ENCODE measurements at places on chromosomes 3 and 15.

- no peak for DNase-seq
Measured at GRCh38 chr3:190566043-190566933, 52.4 kb downstream of the IL1RAP start.

GRCh38 chr15:36617529-36618196 is 38.2 kb downstream of the CDIN1 start:
- no peak for DNase-seq

DNA sequence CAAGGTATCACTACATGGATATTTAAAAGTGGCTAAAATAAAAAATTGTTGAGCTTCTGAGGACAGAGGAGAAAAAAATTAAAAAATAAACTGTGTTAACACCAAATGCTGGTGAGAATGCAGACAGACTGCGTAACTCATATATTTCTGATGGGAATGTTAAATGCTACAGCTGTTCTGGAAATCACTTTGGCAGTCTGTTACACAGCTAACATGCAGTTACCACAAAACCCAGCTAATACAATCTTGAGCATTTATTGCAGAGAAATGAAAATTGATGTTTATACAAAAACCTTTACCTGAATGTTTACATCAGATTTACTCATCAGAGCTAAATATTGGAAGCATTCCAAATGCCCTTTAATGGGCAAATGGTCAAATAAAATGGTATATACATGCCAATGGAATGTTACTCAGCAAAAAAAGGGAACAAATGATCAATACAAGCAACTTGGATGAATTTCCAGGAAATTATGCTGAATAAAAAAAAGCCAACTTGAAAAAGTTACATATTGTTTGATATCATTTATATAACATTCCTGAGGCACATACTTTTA is 24.6 kb downstream of the MNS1 start:
- DNase-seq = no peak

- DNase-seq = no peak
Measured at GRCh38 chr15:40456299-40456712, 14.5 kb upstream of the CHST14 start.

- DNase-seq = no peak
Measured at GRCh38 chr3:152190636-152191183, 78.0 kb upstream of the MBNL1 start.

DNA sequence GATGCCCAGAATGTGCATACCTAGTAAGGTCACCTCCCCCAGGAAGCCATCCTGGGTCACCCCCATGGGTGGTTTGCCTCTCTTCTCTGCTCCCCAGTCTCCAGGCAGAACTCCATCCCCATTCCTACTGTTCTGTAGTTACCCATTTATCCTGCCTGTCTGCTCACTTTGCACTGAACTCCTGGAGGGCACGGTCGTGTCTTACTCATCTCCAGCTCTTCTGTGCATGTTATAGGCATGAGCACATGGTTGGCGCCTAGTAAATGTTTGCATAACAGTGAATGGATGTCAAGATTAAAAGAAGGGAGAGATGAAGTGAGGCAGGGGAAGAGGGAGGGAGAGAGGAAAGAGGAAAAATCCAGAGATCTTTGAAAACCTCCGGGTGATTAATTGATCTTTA is 208.4 kb upstream of the TRIM42 start:
- DNase-seq = no peak

DNA sequence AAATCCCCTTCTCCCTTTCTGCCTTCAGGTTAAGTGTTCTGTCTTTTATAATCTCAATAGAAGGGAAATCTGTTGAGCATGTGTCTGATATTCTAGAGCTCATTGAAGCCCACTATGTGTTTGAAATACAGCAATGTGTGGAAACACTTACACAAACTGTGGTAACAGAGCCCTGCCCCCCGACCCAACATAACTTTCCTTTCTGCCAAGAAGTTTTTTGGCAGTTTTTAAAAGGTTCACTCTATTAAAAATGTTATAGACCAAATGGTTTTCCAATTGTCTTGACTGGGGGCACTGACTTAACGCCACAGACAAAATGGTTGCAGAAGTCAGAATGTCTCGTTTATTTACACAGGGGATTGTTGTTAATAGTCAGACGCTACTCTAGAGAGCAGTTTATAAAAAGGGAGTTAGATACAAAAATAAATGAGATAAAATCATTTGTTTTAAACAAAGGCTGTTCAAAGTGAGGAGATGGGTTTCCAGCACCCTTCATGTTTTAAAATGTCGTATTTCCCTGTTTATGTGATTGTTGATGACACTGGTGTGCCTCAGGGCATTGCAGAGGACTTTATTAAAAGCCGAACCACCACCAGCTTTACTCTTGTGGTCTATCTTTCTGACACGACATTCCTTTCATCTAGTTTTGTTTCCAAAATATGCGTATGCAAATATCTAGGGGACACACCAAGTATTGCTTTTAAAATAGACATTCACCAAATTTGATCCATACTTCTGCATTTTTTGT is 26.7 kb upstream of the GREM1 start:
- DNase-seq = no peak
